ENCODE measurements at places on chromosomes 7 and 10.

DNA sequence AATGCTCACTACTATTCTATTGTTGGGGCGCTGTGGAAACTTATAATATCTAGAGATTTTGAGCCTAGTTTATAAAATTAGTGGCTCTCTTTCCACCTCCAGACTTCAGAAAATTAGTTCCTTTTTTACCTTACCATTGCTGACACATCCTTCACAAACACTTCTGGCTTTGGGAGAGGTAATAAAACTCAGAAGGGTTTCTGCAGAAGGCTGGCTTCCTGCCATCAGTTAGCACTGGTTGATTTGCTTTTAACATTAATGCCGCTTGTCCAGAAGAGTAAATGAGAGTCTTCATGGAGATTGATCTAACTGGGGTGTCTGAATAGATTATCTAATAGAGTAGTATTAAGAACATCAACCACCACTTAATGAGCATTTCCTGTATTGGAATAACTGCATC is 20.3 kb downstream of the ACSM6 start:
- H3K4me1 ChIP-seq, result peaks cover 10% of the 10 kb centered on the region
- H3K4me3 ChIP-seq, result no peak overlapping the region
- DNase-seq, result no peak
- H3K36me3 ChIP-seq, result peaks cover 21% of the 10 kb centered on the region

DNA sequence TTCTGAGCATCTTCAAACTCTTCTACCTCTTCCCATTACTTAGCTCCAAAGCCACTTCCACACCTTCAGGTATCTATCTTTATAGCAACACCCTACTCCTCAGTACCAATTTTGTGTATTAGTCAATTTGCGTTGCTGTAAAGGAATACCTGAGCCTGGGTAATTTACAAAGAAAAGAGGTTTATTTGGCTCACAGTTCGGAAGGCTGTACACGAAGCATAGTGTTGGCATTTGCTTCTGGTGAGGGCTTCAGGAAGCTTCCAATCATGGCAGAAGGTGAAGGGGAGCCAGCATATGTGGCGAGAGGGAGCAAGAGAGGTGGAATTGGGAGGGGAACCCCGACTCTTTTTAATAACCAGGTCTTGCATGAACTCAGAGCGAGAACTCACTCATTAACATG is 17.6 kb upstream of the CRYGN start:
- H3K4me3 ChIP-seq, result no peak overlapping the region
- H3K36me3 ChIP-seq, result peaks cover 8% of the 10 kb centered on the region
- peaks cover 30% of the 10 kb centered on the region for H3K4me1 ChIP-seq
- no peaks in the 10 kb centered on the region for H3K27me3 ChIP-seq
- no peak overlapping the region for H3K27ac ChIP-seq
- DNase-seq, result no peak

- H3K27ac ChIP-seq, result no peak overlapping the region
- peaks cover 5% of the 10 kb centered on the region for H3K36me3 ChIP-seq
- no peak for DNase-seq
- H3K4me1 ChIP-seq, result peaks cover 68% of the 10 kb centered on the region
Measured at GRCh38 chr10:103849212-103849877, 6.0 kb downstream of the SH3PXD2A start.

- peak overlapping the region; percentile 91 for H3K4me3 ChIP-seq
- peak overlapping the region; percentile 40 for H3K27ac ChIP-seq
- peaks cover 43% of the 10 kb centered on the region for H3K27me3 ChIP-seq
- DNase-seq, result no peak
- H3K36me3 ChIP-seq, result peaks cover 13% of the 10 kb centered on the region
Measured at GRCh38 chr10:121595351-121595805, 2.9 kb downstream of the FGFR2 start.

Data from neural crest cell (in vitro differentiated cells).